ENCODE measurements at places on chromosomes 5 and 9. TPM values are rescaled to one million over a fixed set of nuclear protein-coding genes. Genes with fewer than 3 reads are reported as not detected.

The MAML1 gene
- polyA plus RNA-seq: 0.62 TPM

The PTPRD gene
- polyA plus RNA-seq: 17.0 TPM

The STARD4 gene
- 640 TPM for polyA plus RNA-seq

The IFNA2 gene
- polyA plus RNA-seq: 0.22 TPM

The TEK gene
- polyA plus RNA-seq: not detected

The TMEFF1 gene
- not detected for polyA plus RNA-seq

The SLC46A2 gene
- polyA plus RNA-seq: not detected

The DDX4 gene
- not detected for polyA plus RNA-seq

The PCDHAC1 gene
- polyA plus RNA-seq: 11.6 TPM

The PCDHB12 gene
- 2.6 TPM for polyA plus RNA-seq

The CARD6 gene
- not detected for polyA plus RNA-seq

The IPPK gene
- polyA plus RNA-seq: 2.3 TPM

The TAF1L gene
- polyA plus RNA-seq: not detected

The ANKRD18A gene
- polyA plus RNA-seq: 1.4 TPM

The GRPEL2 gene
- polyA plus RNA-seq: 16.6 TPM

The GPX8 gene
- polyA plus RNA-seq: 1.8 TPM

The GFI1B gene
- not detected for polyA plus RNA-seq

The CTNNAL1 gene
- polyA plus RNA-seq: 9.5 TPM

The PIK3R1 gene
- 18.0 TPM for polyA plus RNA-seq

The KCNIP1 gene
- polyA plus RNA-seq: 148 TPM

The OSMR gene
- 3.1 TPM for polyA plus RNA-seq

The SLC6A3 gene
- not detected for polyA plus RNA-seq

The PCDHA1 gene
- polyA plus RNA-seq: 5.3 TPM

The SUSD3 gene
- not detected for polyA plus RNA-seq

The CDX1 gene
- polyA plus RNA-seq: not detected

The TERT gene
- polyA plus RNA-seq: not detected

The SPINK6 gene
- polyA plus RNA-seq: 2,131 TPM

The PDLIM4 gene
- not detected for polyA plus RNA-seq

The TUBB4B gene
- 103 TPM for polyA plus RNA-seq

The JAKMIP2 gene
- 63.1 TPM for polyA plus RNA-seq

The STKLD1 gene
- not detected for polyA plus RNA-seq

The ANKS6 gene
- 1.7 TPM for polyA plus RNA-seq

The SNX24 gene
- polyA plus RNA-seq: 25.9 TPM

The ANKDD1B gene
- polyA plus RNA-seq: not detected

The NR5A1 gene
- not detected for polyA plus RNA-seq

The SPINK13 gene
- polyA plus RNA-seq: not detected

The ACSL6 gene
- 90.7 TPM for polyA plus RNA-seq

The TMEM215 gene
- not detected for polyA plus RNA-seq

The WHRN gene
- not detected for polyA plus RNA-seq

The BARHL1 gene
- not detected for polyA plus RNA-seq

The PCDHA13 gene
- polyA plus RNA-seq: 31.9 TPM

The PCDHA9 gene
- polyA plus RNA-seq: 0.16 TPM

The IL4 gene
- not detected for polyA plus RNA-seq

The FOXD4L5 gene
- not detected for polyA plus RNA-seq

The VAV2 gene
- polyA plus RNA-seq: 0.12 TPM

The TXNDC8 gene
- polyA plus RNA-seq: not detected

The HNRNPAB gene
- 8.6 TPM for polyA plus RNA-seq

The ACOT12 gene
- not detected for polyA plus RNA-seq

Measured in Purkinje cell (primary cell).